MCF 10A (cell line): ENCODE measurements at places on chromosomes 1 and 21.

- no peak for DNase-seq
Observed at GRCh38 chr1:160724465-160725242, 13.0 kb upstream of the CD48 start.

- DNase-seq: no peak
Observed at GRCh38 chr1:165815725-165816124, 11.7 kb upstream of the UCK2 start.

GRCh38 chr1:37951783-37952624, 5.2 kb upstream of the INPP5B start:
- DNase-seq: no peak

- peak; percentile 44 for DNase-seq
Observed at GRCh38 chr1:197027359-197027758, 39.7 kb downstream of the F13B start.

DNA sequence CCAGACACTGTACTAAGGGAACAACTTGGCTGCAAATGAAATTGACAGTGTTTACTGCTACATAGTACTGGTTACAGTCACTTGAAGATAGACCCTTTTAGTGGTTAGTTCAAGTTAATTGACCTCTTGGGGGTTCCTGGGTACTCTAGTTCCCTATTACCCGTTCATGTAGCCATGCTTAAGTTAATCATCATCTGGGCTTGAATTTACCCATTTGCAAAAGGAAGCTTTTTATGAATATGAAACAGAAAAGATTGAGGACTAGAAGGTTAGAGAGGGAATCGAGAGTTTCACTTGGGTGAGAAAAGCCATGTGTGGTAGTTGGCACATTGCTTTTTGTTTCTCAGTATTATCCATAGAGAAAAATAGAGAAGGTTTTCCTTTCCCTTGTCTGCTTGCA, 2.7 kb downstream of the MIA3 start:
- no peak for DNase-seq

- DNase-seq: no peak
Observed at GRCh38 chr1:2279210-2279639, 51.1 kb downstream of the SKI start.

DNA sequence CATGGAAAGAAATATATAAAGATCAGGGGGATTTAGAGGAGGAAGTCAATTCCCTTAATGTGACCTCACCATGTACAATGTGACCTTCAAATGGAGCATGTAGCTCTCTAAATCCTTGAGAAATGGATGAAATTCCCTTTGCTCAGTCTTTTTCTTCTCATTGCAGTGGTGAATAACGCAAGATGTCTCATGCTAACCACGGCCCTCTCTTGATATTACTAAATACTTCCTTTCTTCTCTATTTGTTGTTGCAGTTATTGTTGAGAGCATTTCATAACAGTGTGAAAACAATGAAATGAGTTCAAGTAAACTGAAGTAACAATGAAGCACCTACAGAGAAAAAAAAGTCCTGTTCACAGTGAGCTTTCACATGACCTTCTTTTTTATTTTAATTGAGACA, 55.6 kb downstream of the ZNF281 start:
- DNase-seq: peak; percentile 54

GRCh38 chr1:203473781-203474305, 1.8 kb upstream of the PRELP start:
- no peak for DNase-seq

- DNase-seq: no peak
Observed at GRCh38 chr1:223245411-223245810, 102.4 kb upstream of the TLR5 start.

DNA sequence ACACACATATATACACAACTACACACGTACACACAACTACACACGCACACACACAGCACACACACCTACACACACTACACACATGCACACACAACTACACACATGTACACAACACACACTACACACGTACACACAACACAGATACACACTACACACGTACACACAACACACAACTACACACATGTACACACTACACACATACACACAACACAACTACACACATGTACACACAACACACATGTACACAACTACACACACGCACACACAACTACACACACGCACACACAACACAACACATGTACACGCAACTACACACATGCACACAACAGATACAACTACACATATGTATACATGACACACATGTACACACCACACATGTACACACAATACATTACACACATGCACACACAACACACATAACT, 318.1 kb downstream of the CAMTA1 start:
- no peak for DNase-seq

DNA sequence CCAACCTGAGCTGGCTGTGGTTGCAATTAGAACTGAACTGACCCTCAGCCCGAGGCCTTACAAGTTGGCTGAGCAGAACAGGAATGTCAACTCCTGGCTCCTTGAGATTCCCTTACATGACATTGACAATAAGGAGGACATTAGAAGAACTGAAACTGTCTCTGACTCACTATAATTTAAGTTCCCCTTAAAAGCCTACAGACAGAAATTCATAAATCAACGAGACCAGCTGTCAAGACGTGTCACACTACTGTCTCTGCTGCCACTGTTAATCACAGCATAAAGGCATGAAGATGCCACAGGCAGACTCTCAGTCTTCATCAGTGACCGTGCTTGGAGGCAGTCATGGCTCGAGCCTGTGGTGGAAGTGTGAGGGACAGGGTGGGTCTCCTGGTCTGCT, 168.8 kb downstream of the GABPA start:
- no peak for DNase-seq

- DNase-seq: peak; percentile 71
Observed at GRCh38 chr1:207752456-207752998, 673 bp downstream of the CD46 start.

- peak; percentile 30 for DNase-seq
Observed at GRCh38 chr1:32138965-32139364, 31.1 kb downstream of the KPNA6 start.

- DNase-seq: no peak
Observed at GRCh38 chr1:155183775-155184221, 10.1 kb downstream of the TRIM46 start.

GRCh38 chr1:27027575-27028250, 15.1 kb upstream of the TENT5B start:
- no peak for DNase-seq

DNA sequence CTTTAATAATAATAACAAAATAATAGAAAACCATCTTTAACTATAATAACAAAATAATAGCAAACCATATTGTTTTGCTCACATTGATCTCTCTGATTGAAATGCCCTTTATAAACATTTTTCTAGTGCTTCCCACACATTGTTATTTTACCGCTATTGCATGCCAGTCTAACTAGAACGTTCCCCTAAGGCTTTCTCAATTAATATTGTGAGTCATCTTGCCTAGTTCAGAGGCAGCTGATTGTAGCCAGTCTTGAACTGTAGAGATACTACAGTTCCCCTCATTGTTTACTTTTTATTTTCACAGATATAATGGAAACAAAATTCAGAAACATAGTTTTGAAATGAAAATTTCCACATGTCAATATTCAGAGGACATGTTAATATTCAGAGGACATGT, 192.3 kb upstream of the ADGRL4 start:
- DNase-seq: peak; percentile 70

- no peak for DNase-seq
Observed at GRCh38 chr1:32204943-32205361, 519 bp upstream of the IQCC start.

GRCh38 chr1:63877021-63877767, 103.4 kb downstream of the ROR1 start:
- DNase-seq: no peak

GRCh38 chr1:85611425-85611824, 30.9 kb downstream of the CCN1 start:
- no peak for DNase-seq

DNA sequence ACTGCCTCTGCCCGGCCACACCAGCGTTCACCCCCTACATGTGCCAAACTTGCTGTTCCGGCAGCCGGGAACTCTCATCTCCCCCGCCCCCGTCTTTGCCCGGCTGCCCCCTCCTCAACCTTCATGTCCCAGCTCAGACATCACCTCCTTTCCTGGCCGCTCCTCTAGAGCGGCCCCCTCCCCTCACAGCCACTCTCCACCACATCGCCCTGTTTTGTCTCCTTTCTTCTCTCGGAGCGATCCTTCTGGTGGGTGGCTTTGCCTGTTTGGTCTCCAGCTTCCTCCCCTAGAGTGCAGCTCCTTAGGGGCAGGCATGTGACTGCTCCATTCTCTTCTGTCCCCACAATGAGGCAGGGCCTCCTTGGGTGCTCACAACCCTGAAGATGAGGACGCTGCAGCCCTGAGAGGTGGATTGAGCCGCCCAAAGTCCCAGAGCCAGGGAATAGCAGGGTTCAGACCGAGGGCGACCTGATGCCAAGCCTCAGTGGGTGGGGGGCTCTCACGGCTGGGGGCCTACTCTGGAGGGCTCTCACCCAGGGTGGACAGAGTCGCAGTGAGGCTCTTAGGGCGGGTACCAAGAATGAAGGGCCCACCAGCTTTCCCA, 44.9 kb upstream of the ECE1 start:
- DNase-seq: no peak

DNA sequence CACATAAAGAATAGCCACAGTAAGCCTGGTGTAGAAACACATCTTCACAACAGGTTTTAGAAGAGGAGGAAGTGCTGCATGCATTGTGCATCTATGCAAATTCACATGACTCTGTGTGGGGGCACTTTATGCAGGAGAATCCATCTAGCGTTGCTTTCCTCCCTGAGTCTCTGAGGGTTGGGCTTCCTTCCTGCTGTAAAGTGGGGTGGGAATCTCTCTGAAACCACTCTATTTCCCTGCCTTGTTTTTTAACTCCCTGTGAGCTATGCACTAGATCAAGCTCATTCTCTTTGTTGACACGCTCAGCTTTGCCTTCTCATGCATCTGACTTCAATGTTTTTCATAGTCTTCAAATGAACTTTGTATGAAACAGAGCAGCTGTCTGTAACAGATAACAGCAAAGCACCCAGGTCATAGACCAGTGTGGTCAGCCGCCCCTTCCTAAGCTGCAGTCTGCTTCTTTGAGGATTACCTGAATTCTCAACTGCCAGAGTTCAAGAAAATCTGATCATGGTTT, 102.7 kb upstream of the DPH5 start:
- DNase-seq: no peak

GRCh38 chr21:23017989-23018388, 2019.8 kb downstream of the NCAM2 start:
- no peak for DNase-seq

DNA sequence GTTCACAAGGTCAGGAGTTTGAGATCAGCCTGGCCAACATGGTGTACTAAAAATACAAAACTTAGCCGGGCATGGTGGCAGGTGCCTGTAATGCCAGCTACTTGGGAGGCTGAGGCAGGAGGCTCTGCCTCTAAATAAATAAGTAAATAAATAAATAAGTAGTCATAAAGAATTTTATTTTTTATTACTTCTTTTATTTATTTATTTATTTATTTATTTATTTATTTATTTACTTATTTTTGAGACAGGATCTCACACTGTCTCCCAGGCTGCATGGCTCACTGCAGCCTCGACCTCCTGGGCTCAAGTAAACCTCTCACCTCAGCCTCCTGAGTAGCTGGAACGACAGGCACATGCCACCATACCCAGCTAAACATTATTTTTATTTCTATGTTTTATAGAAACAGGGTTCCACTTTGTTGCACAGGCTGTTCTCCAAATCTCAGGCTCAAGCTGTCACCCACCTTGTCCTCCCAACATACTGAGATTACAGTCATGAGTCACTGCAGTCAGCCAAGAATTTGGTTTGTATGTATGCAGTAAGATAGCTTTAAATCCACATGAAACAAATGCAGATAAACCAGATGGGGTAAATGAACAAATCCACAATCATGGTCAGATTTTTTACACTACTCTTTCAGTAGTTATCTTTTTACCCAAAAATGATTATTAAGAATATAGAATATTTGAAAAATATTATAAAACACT, 523.3 kb upstream of the RGS18 start:
- no peak for DNase-seq

DNA sequence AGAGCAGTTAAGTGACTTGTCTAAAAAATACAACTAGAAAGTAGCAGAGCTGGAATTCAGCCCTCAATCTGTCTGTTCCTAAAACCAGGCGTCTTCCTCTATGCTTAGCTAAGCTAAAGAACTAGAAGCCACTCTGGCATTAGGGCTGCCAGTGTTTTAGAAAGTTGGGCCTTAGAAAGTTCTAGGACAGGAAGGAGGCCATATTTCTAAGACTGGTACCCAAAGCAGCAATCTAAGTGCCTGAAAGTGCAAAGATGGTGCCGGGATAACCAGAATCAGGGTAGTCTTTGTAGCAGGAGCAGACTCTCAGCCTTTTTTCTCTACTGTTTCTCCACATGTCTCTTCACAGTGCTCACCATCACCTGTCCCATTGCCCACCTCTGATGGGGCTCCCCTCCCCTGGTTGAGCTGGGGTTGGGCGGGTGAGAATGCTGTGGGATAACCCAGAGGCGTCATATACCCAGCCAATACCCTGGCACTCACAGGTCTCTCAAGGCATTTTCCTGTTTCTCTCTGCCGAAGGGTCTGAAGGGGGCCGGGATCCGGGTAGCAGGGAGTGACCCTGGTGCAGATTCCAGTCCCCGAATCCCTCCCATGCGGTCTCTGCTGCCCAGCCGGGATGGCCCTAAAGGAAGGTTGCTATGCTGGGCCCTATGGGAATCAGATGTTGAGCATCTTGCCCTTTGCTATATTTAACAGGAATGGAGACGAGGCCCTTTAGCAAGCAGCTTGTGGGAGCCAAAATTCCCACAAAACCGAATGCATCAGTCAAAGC, 1.1 kb upstream of the RCSD1 start:
- DNase-seq: no peak

- no peak for DNase-seq
Observed at GRCh38 chr1:37723390-37724078, 31.2 kb downstream of the CDCA8 start.

- DNase-seq: no peak
Observed at GRCh38 chr1:206411321-206411720, 59.0 kb upstream of the IKBKE start.

DNA sequence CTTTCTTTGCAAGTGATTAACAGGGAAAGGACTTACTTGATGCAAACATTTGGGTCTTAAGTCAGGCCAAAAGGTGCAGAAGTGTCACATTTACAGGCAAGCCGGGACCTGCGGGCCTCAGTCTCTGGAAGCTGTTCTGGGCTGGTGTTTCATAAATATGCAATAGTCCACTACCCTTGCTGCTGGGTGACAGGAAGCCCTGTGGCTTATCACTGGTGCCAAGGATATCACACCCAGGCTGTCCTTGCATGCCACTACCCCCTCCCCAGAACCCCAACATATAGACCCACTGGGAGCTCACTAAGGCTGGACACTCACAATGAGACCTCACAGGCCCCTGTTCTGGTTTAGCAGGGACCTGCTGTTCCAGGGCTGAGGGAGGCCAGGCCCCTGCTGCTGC, 3.4 kb upstream of the LEFTY2 start:
- no peak for DNase-seq

GRCh38 chr1:224118688-224119087, 4.8 kb downstream of the FBXO28 start:
- no peak for DNase-seq
